ENCODE measurements at places on chromosomes 5 and 9. TPM values are rescaled to one million over a fixed set of nuclear protein-coding genes. Genes with fewer than 3 reads are reported as not detected.

GRCh38 chr9:91951944-91952520 is 2.0 kb upstream of the ROR2 start:
- no peak for DNase-seq

DNA sequence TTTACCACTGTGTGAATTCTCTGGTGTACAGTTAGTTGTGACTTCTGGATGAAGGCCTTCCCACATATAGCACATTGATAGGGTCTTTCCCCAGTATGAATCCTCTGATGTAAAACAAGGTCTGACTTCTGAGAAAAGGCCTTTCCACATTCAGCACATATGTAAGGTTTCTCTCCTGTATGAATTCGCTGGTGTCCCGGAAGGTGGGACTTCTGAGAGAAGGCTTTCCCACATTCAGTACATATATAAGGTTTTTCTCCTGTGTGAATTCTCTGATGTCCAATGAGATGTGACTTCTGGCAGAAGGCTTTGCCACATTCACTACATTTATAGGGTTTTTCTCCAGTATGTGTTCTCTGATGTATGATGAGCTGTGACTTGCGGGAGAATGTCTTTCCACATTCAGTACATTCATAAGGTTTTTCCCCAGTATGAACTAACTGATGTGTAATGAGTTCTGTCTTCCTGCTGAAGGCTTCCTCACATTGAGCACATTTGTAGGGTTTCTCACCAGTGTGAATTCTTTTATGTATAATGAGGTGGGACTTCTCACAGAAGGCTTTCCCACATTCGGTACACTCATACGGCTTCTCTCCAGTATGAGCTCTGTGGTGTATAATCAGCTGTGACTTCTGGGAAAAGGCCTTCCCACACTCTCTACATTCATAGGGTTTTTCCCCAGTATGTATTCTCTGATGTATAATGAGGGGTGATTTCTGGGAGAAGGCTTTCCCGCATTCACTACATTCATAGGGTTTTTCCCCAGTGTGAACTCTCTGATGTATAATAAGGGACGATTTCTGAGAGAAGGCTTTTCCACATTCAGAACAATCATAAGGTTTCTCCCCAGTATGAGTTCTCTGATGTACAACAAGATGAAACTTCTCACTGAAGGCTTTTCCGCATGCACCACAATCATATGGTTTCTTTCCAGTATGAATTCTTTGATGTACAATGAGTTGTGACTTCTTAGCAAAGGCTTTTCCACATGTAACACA is 9.1 kb downstream of the ZNF300 start:
- no peak for DNase-seq

DNA sequence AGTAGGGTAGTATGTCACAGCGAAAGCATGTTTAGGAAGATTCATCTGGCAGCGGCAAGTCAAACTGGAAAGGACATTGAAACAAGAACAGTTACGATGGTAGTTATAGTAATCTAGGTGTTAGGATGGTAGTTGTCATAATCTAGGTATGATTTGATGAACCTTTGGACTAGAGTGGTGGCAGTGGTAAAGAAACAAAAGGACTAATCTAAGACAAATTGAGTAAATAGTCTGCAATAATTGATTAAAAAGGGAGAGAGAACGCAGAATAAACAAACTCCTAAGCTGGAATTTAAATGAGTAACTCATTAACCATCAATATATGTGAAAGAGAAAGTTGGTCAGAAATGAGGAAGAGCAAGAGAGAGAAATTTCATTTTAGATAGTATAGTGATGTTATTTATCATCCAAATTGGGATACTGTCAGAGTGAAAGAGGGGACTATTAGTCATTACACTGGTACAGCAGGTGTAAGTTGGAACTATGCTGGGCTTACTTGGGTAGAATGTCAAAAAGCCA is 56.8 kb downstream of the MTREX start:
- no peak for DNase-seq

The OCLN gene
- total RNA-seq = 4.0 TPM

DNA sequence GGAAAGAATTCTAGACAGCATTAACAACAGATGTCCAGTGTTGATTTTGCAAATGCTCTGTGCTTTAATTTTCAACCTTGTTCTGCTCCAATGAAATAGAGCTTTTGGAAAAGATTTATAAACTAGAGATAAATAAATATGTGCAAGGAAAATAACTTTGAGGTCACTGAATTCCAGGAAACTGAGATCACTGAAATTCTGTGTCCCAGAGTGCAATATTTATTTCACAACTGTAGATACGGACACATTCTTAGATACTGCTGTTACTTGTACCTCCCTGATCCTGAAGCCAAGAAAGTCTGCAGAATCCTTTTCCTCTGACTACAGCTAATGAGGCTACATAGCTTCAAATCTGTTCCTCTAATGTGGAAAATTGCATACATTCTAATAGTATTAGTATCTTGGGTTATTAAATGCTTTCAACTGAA is 222.9 kb downstream of the DOCK8 start:
- DNase-seq = no peak

DNA sequence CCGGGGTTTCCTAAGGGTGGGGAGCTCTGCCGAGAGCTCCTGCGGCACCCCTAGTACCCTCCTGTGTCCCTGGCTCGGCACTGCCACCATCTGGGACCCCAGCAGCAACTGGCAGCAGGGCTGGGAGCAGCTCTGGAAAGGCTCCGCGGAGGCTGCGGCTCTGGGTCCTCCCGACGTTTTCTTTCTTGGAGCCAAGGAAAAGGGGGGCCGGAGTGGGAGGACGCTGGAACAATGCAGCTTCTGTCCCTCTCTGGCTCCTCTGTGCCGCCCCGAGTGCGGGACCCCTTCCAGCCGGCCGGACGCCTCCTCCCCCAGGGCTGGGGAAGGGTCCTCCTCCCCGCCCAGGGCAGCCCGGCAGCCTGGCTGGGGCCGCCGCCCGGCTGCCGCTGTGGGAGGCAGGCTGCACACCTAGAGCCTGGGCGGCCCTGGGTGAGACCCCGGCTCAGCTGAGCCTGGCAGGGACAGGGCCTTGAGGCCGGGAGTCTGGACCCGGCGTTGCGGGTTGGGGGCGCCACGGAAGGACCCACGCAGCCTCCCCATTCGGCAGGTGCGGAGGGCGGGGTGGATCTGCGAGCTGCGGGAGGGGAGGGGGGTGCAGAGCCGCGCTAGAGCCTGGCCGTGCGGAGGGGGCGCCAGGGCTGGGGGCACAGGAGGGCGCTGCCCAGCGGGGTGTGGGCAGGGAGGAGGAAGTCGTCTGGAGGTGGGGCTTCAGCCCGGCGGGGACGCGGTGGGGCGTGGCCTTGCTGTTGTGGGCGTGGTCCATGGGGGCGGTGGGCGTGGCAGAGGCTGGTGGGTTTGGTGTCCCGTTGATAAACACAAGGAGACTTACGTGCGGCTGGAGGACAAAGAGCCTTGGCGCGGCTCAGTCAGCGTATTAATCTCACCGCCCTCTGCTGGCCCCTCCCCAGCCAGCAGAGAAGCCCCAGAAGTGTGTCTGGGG is 15.1 kb downstream of the GPSM1 start:
- no peak for DNase-seq

DNA sequence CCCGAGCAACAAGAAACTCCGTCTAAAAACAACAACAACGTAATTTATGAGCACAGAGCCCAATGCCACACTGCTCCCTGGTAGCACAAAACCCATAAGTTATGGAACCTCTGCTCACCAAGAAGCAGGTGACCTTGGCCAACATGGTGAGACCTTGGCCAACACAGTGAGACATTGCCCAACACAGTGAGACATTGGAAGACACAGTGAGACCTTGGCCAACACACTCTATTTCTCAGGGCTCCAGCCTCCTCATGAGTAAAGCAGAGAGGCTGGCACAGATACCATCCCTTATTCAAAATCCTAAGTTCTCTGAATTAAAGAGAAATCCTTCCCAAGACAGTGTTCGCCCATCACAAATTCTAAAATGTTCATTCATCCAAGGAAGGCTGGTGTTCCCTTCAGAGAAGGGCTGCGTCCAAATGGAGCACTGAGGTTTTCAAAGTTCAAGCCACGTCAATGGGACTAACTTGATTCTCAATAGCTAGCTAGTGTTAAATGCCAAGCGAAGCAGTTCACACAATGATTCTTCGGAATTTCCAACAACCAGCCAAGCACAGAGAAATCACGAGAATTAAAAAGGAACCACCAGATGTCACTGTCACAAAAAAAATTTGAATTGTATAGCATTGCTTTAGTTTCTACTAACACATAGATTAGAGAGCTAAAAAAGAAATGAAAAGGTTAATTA is 29.5 kb downstream of the TTC39B start:
- peak; percentile 19 for DNase-seq

DNA sequence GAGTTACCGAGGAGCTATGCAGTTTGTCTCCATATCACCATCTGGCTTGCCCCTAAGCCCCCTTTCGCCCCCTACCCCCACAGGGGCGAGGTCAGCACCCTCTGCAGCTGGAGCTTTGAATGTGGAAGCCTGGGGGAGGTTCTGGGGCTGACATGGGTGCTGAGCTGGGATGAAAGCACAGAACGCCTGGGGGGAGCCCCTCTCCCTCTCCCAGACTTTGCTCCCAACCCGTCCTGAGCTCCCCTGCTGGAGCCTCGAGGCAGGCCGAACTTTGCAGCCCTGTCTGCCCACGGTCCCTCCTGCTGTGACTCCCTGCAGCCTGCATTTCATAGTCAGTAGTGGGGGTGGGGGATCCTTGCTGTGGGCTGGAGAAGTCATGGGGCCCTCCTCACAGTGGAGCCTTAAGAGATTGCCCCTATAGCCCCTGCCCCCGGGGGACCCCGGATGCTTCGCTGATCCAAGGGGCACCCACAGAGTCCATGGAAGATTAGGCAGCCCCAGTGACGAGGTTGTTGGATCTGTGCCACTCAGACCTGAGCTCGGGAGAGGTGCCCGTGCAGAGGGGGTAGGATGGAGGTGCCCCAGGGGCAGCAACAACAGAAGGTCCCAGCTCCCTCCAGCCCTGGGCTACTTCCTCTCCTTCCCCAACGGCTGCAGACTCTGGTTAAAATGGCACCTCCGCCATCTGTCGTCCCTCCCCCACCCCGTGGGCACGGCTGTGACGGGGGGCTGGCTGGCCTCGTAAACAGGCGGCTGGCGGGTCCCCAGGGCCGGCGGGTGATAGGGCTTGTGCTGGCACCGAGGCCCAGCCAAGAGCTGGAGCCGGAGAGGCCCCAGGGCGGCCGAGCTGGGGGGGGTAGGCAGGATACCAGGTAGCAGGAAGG is 162.0 kb downstream of the C9orf50 start:
- DNase-seq = no peak

The C9 gene
- total RNA-seq = not detected

DNA sequence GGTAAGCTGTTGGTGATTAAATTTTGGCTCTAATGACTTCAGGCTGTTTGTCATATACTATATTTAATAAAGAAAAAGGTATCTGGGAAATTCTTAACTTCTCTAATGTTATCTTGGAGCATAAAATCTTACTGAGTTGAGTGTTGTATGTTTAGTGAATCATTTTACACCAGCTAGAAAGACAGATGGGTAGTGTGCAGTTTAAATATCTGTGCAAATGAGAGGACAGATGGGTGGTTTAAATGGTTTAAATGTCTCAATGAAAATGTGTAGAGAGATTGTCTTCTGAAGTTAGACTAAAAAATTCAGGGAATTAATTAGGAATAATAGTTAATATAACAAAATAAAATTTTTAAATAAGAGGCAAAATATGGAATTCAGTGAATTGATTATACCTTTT is 114.5 kb downstream of the FER start:
- DNase-seq = no peak

The BTNL8 gene
- total RNA-seq = 0.18 TPM

- no peak for DNase-seq
Measured at GRCh38 chr5:147187099-147187540, 47.7 kb upstream of the STK32A start.

The DIRAS2 gene
- total RNA-seq = not detected

DNA sequence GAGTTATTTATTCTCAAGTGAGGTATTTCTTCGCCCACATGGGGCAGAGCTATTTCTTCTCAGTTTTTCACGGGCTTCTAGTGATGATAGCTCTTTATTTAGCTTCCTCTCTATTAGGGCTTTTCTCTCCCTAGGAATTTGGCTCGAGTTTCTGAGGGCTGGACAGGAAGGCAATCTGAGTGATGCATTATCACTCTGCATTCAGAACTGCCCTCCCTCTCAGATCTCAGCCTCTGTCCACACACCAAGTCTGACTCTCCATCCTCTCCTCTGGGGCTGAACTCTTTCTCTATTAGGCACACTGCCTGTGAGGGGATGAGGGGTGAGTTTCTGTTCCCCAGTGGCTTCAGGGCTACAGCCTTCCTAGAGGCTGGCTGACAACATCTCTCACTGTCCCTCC is 14.9 kb upstream of the SCAMP1 start:
- DNase-seq = peak; percentile 32

The STKLD1 gene
- total RNA-seq = not detected

The IL7R gene
- total RNA-seq = 12.2 TPM

DNA sequence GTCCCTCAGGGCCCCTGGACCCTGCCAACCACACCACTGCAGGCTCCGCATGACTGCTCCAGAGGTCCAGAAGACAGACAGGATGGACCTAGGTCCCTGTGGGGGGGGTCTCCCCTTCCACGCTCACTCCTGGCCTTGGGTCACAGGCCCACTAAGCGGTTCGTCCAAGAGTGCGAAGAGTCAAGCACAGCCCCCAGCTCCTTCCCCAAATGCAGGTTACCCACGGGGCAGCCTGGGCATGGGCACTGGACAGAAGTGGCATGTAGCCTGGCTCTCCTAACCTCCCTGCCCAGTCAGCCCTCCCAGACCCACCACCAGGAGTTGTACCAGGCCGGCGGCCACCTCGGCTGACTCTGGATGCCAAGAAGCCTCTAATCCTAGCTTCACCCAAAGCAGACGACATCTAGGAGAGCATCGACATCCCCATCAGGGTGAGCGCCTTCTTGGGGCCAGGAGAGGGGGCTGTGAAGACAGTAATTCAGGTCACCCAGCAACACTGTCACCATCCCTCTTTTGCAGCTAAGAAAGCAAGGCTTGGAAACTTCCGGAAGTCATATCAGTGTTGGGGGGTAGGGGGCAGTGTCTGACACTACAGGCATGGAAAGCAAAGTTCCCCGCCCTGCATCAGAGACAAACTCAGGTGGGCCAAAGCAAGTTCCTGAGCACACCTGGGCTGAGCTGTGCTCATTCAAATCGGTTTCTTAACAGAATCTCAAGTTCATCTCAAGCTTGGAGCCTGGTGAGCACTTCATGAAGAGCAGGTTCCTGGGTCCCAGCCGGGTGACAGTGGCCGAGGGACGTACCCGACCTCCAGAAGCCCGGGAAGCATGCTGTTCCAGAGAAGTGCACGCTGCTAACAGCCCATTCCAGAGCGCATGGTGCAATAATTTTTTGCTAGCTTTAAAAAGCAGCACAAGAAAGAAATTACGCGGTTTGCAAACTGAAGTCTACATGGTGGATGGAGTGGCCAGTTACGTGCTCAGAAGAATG is 68.7 kb downstream of the SEMA4D start:
- DNase-seq = no peak

- no peak for DNase-seq
Measured at GRCh38 chr5:32089146-32090000, 84.7 kb downstream of the GOLPH3 start.

DNA sequence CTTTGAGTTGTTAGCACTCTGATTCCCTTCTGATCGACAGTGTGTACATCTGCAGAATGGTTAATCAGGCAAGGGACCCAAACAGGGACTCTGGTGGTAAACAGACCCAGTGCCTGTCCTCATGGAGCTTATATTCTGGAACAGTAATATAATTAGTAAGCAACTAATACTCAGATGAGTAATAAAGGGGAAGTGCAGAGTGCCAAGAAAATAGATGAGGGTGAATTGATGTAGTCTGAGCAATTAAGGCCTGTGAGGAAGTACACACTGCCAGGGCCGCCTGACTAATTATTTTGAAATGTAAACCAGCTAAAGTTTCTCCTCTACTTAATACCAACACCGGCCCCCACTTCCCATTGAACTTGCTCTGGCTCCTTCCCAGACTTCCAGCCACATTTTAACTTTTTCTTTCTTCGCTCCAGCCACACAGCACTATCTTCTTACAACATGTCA is 4.2 kb downstream of the DHX29 start:
- DNase-seq = peak; percentile 79

All from HT1080 (cell line).